Bronchial smooth muscle cell (primary cell): ENCODE measurements at places on chromosomes 2 and 18. TPM values are rescaled to one million over a fixed set of nuclear protein-coding genes. Genes with fewer than 3 reads are reported as not detected.

Gene G6PC2
- total RNA-seq, result not detected in 2 replicates

Gene FOXI3
- not detected in 2 replicates for total RNA-seq

Gene LAMA1
- 1.5 and 5.8 TPM in 2 replicates for total RNA-seq

Gene SERPINB11
- total RNA-seq, result not detected in 2 replicates

Gene SLC9A4
- not detected in 2 replicates for total RNA-seq

Gene TCF7L1
- total RNA-seq, result 1.5 and 2.4 TPM in 2 replicates

Gene PLEK
- total RNA-seq, result not detected in 2 replicates

Gene ATP8B1
- total RNA-seq, result 10.6 and 15.5 TPM in 2 replicates
